MV-4-11 (cell line): ENCODE measurements at places on chromosomes 2 and 18.

GRCh38 chr2:72139874-72140620 is 7.6 kb downstream of the CYP26B1 start:
- DNase-seq = no peak

DNA sequence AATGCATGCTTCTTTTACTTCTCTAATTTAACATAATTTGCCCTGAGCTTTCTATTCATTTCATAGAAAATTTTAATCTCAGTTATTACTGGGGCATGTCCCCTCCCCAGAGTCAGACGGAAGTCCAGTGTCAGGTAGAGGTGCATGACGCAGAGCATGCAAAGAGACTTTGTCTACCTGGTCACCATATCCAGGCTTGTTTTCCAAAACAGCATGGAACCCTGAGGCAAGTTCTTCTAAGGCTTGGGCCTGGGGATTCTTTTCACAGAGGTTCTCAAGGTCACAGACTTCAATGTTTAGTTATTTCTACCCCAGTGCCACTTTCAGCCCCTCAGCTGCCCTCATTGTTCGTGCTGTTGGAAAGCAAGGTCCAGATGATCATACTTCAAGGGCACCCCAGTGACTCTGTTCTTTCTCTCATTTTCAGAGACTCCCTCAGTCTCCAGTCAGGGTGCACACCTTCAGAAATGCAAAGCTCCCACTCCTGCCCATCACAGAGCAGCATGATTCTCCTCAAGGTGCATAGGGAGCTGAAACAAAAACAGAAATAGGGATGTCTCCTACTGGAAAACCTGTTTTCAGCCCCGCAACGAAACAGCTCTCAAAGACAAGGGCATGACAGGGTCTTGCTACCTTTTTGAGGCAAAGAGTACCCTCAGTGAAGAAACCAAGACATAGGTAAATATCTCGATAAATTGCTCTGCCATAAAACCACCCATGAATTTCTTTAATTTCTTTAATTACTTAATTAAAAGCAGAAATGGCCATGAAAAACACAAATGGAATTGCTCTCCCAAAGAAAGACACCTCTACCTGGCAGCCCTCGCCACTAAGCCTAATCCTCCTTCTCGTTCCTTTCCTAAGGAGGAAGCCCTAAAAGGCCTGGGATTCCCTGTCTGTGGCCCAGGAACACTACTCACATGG is 9.5 kb upstream of the EVA1A start:
- no peak for DNase-seq

DNA sequence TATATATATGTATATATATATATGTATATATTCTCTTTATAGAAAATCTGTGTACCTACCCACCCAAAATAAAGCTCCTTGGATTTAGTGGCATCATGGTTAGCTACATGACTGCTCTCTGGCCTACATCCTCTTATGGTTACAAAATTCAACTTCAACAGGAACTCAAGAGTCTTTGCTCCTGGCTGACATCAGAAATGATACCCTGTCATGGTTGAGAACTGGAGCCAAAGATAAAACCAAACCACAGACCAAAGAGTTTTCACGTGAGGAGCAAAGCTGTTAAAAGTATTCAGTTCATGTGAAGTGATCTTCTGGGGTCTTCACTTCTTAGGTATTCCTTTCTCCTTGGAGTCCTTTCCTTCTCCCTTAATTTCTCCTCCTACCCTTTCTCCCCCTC is 476.3 kb downstream of the SOX11 start:
- DNase-seq = no peak

- no peak for DNase-seq
These were observed 44.4 kb downstream of the CERS6 start for GRCh38 chr2:168500516-168500915.

- no peak for DNase-seq
These were observed 65.4 kb upstream of the TUBA3E start for GRCh38 chr2:130263606-130264005.

DNA sequence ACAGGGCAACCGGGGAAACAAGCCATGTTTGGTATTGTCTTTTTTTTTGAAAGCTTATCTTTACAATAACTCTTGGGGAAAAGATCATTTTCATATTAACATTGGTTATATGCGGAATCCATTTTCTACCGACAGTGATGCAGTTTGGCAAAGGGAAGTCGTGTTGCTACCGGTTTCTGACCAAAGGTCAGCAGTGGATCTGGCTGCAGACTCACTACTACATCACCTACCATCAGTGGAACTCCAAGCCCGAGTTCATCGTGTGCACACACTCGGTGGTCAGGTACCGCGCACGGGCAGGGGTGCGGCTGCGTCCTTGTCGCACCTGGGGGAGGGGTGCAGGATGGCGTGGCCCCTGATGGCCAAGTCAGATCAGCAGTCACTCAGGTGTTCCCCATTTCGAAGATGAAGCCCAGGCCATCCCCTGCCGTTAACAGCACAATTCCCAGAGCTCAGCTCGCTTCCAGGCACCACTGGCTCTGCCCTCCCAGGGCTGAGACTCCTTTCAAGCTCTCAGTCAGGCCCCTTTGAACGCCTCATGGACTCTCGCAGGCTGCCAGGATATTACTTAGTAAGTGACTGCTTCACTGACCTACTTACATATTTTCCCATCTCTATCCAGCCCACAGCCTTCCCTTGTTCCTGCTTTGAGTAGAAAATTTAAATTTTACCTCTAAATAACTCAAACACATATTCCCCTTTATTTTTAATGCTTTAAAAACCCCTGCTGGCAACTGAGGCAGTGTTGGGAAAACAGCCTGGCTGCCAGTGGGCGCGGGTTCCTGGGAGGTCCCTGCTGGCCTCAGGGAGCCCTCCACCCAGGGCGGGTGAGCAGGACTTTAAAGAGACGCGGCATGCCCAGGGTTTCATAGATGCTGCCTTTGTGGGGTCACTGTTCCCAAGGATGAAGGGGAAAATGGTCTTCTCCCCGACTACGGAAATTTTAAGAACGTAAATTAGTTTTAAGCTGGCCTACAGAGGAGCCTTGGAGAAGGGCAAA is 33.6 kb upstream of the RPL31 start:
- DNase-seq = no peak

DNA sequence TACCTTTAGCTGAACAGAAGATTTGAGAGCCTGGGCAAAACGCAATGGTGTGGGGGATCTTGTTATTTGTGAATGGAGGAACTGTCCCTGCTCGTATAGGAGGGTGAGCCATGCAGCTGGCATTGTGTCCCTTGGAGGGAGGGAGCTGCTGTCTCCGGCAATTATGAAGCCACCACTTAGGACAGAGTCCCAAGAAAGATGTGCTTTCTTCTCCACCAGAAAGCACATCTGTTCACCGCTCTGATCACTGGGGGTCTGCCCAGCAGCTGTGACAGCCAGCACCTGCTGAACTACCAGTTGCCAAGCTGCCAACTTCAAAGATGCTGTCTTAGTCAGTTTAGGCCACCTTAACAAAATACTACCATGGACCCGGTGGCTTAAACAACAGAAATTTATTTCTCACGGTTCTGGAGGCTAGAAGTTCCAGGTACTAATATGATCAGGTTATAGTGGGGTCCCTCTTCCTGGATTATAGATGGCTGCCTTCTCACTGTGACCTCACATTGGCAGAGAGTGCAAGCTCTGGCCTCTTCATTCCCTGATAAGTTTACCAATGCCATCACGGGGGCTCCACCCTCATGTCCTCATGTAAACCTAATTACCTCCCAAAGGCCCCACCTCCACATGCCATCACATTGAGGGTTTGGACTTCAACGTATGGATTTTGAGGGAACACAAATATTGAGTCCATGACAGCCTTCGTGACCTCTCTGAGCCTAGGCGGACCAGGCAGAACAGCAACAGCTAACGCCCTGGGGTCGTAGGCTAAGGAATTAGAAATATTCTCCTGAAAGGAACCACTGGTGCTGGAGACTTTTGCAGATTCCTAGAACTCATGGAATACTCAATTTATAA is 148.3 kb downstream of the RHBDD1 start:
- no peak for DNase-seq

DNA sequence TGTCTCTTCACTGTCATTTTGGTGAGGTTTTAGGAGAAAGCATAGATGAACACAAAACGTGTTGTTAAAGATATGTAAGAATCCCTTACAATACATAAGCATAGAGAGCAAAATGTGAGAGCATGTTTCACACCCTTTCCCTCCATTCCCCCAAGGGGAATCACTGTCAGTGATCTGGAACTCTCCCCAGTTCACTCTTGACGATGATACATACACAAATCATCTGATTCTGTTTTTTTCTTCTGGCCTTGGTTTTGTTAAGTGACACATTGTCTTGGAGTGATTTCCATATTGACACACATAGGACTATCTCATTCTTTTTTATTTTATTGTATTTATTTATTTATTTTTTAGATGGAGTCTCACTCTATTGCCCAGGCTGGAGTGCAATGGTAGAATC is 53.7 kb upstream of the TANC1 start:
- no peak for DNase-seq

- no peak for DNase-seq
These were observed 121.6 kb downstream of the SP100 start for GRCh38 chr2:230537531-230537976.

DNA sequence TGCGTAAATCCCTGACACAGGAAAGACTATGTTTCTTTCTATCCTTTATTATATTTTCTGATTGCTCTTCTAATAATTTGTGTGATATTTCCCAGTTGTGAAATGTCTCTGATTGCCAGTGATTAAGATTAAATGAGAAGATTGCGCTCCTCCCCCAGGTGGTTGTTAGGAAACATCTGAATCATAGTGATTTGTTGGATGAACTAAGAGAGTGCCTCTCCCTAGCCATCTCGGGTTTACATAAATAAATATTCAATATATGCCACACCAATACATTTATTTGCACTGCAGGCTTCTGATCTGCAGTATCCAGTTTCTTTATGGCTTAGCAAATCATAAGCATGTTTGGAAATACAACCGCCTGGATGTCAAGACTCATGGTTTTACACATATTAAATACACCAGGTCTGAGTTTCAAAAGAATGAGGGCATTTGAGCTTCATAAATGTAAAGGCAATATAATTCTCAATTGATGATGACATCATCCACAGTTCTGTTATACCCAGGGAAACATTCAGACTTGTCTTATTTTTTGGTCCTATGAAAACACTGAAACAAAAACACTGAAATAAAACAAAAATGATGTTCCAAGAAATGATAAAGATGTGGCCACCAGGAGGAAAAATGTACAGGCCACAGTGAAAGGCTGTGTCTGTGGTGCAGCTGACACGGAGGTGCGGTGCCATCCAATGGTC is 826.7 kb upstream of the ACVR2A start:
- DNase-seq = no peak

DNA sequence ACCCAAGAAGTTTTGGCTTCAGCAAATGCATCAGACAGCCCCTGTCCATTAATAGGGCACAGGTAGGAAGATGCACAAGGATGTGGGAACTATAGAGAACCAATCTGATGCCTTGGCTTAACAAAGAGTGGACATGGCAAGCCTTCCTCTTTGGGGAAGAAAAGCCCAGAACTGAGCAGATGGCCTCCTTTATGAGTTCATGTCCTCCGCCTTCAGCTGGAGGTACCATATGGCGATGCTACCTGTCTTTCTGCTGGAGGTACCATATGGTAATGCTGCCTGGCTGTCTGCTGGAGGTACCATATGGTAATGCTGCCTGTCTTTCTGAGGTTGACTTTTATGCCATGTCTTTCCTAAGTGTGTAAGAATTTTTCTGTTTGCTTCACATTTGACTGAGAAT is 6.0 kb downstream of the RETREG2 start:
- no peak for DNase-seq

GRCh38 chr2:209977386-209978239 is 24.8 kb upstream of the RPE start:
- peak; percentile 36 for DNase-seq

DNA sequence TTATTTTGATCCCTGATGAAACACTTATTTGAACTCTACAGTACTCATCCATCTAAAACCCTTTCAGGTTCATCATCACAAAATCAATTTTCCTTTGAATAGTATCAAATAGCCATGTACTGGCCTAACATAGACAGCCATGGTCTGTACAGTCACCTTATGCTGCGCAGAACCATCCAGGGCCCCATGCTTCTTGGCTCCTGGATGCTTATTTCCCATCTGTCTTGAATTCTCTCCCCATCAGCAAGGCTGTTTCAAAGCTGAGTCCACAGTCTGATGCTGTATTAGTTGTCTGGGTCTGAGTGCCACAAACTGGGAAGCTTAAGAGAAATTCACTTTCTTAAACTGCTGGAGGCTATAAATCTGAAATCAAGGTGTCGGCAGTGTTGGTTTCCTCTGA is 290.2 kb downstream of the OSR1 start:
- no peak for DNase-seq

DNA sequence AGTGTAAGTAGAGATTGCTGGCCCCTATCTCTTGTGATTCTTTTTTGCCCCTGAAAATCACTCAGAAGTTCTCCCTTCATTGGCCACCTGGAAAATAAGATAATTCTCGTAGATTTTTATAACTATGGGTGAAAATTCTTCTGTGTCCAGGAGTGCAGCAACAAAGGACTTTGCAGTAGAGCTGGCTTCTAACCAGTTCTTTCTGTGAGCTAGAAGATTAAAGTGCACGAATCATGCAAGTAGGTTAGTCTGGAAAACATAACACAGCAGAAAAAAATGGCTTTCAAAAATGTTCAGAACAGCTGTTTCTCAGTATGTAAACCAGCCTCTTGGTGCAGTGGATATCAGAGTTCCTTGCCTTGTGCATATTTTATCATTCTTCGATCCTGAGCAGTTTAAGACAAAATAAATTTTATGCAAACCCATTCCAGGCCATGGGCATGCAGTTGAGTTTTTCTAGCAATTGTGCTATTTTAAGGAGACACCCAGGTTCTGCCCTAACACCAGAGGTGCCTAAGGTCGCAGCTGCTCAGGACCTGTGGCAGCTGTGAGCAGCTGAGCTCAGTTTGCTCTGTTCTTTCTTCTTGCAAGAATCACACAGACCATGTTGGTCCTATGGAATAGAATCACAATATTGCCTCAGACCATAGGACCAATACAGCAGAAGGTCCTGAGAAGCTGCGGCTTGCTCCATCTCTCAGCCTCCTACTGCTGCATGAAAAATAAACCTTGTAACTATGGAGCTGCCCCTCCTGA is 80.9 kb upstream of the BCL2L11 start:
- no peak for DNase-seq

- no peak for DNase-seq
These were observed 107.0 kb downstream of the FMNL2 start for GRCh38 chr2:152441961-152442360.

DNA sequence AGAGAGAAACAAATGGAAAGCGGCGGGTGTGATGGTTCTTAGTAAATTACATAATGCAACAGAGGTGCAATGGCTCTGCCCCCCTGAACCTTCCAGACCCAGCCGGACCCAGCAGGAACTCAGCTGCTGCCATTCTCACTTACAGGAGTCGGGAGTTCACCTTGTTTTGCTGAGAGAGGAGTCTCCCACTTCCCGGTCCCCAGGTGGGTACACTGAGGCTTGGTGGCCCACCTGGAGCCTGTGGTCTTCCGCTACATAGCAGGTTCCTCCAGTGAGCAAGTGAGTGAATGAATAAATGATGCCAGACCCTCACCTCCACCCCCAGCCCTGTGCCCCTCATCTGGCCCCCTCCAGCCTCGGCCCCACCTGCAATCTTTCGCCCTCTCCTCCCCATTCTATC is 11.2 kb downstream of the BIN1 start:
- DNase-seq = no peak

DNA sequence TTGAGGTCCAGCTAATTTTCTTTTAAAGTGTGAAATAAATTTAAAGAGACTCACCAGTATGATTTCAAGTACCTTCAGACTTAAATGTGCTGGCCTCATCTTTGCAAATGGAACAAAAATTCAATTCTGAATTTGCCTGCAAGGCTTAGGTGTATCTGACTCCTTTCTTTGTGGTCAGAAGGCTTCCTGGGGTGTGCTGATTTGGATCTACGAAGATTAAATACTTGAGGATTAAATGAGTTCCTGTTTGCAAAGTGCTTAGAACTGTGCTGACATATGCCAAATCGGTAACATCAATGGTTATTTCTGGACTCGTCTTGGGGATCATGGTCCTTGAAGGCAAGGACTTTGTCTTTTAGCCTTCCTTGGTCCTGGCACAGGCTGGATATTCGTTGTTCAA is 9.7 kb downstream of the KLHL29 start:
- DNase-seq = no peak
